ENCODE measurements at places on chromosomes 12 and 14.
A peak's percentile ranks its signal among the peaks of the same experiment; 100 is the strongest.

- DNase-seq: no peak
These were observed 2.3 kb downstream of the KRT85 start for GRCh38 chr12:52364901-52365489.

- DNase-seq: peak; percentile 49
These were observed 732 bp downstream of the ZNF664 start for GRCh38 chr12:123973552-123974341.

GRCh38 chr12:40802656-40803055 is 110.4 kb downstream of the CNTN1 start:
- DNase-seq: peak; percentile 30

DNA sequence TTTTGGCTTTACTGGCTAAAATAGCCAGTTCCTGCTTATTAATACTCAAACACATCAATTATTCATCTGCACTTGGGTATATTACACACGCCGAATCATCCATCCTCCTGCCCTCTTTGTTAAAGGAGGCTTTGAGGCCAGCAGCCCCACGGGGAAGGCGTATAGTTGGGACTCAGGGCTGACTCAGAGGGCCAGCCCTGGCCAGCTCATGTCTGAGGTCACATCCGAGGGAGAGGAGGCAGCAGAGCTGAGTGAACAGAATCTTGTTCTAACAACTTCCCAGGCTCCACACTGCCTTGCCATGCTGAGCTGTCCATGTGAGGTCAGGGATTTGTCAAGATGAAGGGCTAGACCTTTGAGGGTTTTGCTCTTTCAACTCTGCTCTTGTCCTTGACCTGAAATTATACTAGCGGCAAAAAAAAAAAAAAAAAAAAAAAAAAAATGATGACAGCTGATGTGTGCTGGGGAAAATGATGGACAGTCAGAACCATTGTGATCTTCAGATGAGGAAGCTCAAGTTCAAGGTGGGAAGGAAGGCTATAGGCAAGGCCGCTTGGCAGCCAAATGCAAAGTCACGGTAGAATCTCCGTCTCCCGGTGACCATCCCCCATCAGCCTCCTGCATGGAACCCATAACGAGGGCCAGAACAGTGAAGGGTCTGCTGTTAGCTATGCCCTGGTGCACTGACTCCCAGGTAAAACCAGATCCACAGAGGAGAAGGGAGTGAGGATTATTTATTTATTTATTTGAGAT is 12.5 kb upstream of the MARK3 start:
- DNase-seq: peak; percentile 56

- no peak for DNase-seq
These were observed 82.1 kb downstream of the B4GALNT3 start for GRCh38 chr12:541676-542324.

DNA sequence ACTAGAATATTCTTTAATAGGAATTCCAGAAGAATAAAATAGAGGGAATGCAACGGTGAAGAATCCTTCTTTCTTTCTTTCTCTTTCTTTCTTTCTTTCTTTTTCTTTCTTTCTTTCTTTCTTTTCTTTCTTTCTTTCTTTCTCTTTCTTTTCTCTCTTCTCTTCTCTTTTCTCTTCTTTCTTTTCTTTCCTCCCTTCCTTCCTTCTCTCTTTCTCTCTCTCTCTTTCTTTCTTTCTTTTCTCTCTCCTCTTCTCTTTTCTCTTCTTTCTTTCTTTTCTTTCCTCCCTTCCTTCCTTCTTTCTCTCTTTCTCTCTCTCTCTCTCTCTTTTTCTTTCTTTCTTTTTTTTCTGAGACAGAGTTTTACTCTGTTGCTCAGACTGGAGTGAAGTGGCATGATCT is 160.8 kb upstream of the PRICKLE1 start:
- no peak for DNase-seq

DNA sequence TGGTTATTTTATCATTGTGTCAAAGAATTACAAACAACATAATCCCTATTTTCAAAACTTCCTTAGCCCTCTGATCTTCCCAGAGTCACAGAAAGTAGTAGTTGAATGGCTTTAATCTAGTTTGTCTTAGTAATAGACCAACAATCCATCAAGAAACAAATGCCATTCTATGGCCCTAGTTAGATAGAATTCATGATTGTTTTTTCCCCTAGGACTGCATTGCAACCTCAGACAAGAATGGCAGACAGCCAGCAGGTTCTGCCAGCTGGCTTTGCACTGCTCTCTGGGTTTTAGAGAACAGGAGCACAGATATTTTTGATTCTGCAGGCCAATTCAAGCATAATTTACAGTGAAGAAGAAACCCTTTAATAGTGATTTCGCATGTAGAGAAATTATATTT is 33.8 kb downstream of the SYT1 start:
- no peak for DNase-seq

DNA sequence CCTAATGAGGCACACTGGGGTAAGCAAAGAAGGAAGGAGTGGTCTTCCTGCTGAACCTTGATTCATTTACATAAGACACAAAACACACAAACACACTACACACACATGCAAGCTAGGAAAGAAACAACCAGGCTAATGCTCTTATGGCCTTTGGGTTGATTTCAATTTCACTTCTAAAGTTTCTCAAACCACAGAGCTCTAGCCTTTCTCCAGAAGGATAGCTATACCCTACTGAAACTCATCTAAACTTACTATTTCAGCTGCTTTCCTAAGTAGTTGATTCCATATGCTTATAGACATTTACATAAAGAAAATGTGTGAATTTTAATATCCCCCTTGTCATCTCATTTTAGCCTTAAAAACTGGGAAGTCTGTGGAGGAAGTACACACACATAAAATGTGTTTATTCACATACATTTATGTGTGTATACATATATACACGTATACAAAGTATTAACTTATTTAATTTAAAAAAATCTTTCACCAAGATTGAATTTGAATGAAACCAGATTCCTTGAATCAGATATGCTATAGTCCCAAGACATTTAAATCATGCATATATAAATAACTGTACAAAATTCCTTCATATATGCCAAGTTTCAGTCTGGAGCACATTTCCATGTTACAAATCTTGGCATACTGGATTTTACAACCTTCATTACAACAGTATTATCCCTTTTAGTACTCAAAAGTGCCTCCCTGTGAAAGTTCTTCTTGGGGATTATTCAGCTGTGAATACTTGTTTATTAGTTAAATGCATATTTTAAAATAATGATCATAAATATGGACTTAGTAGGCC is 231.8 kb upstream of the NPAS3 start:
- no peak for DNase-seq

DNA sequence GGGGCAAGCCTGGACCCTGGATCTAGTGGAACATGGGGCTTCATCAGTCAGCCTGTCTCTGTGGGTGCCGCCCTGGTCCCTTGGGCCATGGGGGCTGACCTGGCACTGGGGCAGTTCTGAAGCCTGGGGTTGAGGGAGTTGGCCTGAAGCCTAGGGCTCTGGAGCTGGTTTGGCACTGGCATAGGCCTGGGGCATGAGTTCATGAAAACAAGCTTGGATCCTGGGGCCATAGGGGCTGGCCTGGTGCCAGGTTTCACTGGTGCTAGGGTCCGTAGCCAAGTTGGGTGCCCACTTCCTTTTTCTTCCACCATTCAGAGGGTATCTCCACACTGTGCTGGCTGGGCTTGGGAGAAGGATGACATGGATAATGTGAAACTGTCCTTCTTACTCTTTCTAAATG is 26.6 kb upstream of the ANO4 start:
- DNase-seq: no peak

GRCh38 chr14:21978184-21978998 is 304.8 kb upstream of the OR4E1 start:
- DNase-seq: peak; percentile 57

GRCh38 chr12:52910248-52910883 is 5.5 kb upstream of the KRT8 start:
- no peak for DNase-seq

GRCh38 chr14:21320913-21321312 is 41.0 kb downstream of the RPGRIP1 start:
- no peak for DNase-seq

DNA sequence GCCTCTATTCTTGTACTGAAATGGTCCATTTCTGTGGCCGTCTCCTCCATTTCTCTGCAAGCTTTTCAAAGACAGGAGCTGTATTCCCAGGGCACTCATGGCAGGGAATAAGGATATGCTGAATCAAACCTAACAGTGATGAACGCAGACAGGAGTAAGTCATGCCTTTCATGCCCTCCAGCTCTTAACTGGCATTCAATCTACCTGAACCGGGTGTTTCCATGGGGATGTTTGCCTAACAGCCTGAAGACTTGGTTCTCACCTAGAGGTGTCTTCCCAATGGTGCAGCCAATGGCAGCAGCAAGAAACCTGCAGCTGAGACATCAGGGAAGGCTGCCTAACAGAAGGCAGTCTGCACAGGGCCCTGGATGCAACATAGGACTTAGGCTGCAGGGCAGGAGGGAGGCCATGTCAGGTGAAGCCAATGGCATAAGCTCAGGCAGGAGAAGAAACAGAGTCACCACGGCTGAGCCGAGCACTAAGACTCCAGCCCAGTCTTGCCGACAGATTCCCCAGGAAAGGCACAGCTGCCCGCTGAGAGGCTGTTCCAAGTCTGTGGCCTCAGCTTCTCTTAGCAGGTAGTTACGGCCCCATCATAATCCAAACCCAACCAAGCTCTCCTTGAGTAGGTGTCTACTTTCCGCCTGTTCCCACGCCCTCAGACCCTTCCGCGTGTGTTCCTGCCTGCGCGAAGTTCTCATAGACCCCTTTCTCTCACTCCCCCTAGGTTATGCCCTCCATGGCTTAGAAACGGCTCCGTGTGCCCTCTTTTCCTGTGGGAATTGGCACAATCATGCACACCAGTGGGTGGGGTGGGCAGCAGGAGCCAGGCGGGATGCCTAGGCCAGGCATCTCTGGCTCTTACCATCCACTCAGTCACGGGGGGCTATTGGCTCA is 44.1 kb downstream of the VWF start:
- no peak for DNase-seq

GRCh38 chr14:98906123-98906995 is 365.6 kb downstream of the BCL11B start:
- DNase-seq: no peak

GRCh38 chr12:2633825-2634200 is 161.0 kb upstream of the FKBP4 start:
- DNase-seq: no peak

- DNase-seq: no peak
These were observed 11.5 kb upstream of the PCED1B start for GRCh38 chr12:47067771-47068431.
